Central memory CD8-positive, alpha-beta T cell (primary cell): ENCODE measurements at places on chromosomes 1 and 21.

DNA sequence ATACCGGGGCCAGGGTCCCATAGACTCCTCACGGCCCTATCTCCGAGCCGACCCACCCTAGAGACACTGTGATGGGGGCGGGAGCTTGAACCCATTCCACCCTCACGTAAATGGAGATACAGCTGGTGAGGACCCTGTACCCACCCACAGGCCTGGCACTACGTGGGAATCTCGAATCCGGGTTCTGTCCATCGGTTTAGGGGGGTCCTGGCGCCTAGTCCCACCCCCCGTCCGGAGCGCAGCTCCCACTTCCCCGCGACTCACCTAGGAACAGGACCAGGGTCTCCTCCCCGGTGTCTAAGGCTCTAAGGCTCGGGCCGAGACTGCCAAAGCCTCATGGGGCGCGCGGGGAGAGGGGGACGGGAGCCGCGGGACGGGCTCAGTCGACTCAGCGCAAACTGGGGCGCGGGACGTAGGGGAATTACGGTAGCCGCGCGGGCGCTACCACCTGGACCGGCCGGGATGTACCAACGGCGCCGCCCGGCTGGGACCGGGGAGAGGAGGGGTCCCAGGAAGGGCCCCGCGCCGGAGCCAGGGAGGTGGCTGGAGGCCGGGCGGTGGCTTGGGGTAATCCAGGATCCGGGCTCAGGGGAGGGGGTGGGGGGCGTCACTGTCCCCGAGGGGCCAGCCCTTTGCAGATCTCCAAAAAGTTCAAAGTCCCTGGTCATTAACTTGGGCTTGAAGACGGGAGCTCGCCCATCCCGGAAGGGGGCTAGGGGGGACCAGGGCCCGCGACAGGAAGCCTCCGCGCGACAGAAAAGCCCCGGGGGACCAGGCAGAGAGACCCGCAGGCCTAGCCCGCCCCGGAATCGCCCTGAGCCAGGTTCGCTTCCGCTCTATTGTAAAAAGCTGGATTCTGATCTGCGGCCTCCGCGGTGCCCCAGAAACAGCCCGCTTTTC is 1.0 kb downstream of the PLEKHG5 start:
- no peaks in the 10 kb centered on the region for H3K36me3 ChIP-seq
- peaks cover 35% of the 10 kb centered on the region for H3K27me3 ChIP-seq
- H3K27ac ChIP-seq, result no peak overlapping the region

DNA sequence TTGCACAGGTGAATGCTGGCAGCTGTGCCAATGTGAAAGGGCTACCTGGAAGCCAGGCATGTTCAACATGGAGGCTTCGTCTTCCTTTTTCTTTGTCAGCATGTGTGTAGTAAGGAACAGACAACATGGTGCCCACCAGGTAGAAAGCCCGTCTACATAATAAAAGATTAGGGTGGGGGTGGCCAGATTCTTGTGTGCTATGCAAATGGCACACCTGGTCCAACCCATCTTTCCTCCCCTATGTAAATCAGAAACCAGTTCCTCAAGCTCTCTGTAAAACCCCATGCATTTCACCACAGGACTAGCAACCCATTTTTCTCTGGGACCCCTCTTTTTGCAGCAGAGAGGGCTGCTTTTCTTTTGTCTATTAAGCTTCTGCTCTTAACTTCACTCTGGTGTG is 72.3 kb upstream of the ZP4 start:
- DNase-seq, result no peak
- H3K36me3 ChIP-seq, result no peaks in the 10 kb centered on the region
- no peaks in the 10 kb centered on the region for H3K27me3 ChIP-seq
- no peak overlapping the region for H3K4me3 ChIP-seq
- H3K4me1 ChIP-seq, result no peaks in the 10 kb centered on the region

- no peak for DNase-seq
- peaks cover 28% of the 10 kb centered on the region for H3K36me3 ChIP-seq
- H3K27me3 ChIP-seq, result no peaks in the 10 kb centered on the region
- H3K4me1 ChIP-seq, result peaks cover 2% of the 10 kb centered on the region
These were observed 11.5 kb upstream of the BGLAP start for GRCh38 chr1:156230473-156230837.

- no peaks in the 10 kb centered on the region for H3K4me1 ChIP-seq
- H3K27ac ChIP-seq, result no peak overlapping the region
- H3K36me3 ChIP-seq, result no peaks in the 10 kb centered on the region
- no peak overlapping the region for H3K4me3 ChIP-seq
These were observed 7.3 kb upstream of the FAM78B start for GRCh38 chr1:166174108-166174507.
